Ecto neural progenitor cell (in vitro differentiated cells): ENCODE measurements at places on chromosomes 11 and 22.

DNA sequence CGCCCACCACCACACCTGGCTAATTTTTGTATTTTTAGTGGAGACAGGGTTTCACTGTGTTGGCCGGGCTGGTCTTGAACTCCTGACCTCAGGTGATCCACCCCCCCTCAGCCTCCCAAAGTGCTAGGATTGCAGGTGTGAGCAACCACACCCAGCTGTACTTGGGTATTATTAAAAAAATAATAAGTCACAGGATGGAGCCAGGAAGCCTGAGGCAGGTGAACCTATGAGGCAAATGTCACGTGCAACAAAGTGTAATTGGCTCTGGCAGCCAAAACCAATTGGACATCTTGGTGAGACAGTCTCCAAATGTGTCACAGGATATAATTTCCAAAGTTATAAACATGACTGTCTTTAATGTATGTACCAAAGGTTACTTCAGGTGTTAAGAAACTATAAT is 24.0 kb upstream of the MALAT1 start:
- DNase-seq: no peak

- DNase-seq: no peak
Observed at GRCh38 chr11:113697756-113698407, 8.2 kb downstream of the TMPRSS5 start.

DNA sequence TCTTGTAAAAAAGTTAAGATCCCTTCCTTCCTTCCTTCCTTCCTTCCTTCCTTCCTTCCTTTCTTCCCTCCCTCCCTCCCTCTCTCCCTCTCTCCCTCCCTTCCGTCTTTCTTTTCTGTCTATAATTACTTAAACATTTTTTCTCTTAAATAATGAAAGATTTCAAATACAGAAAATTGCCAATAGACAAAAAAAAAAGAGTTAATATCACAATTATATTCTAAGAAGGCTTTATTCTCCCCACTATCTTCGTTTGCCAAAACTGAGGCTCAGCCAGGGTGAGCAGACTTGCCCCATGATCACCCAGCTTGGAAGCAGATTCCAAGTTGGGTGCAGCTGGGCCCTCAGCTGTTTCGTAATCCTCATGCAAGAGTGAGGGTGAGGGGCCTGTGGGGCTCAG is 327 bp upstream of the CACNA1I start:
- no peak for DNase-seq

DNA sequence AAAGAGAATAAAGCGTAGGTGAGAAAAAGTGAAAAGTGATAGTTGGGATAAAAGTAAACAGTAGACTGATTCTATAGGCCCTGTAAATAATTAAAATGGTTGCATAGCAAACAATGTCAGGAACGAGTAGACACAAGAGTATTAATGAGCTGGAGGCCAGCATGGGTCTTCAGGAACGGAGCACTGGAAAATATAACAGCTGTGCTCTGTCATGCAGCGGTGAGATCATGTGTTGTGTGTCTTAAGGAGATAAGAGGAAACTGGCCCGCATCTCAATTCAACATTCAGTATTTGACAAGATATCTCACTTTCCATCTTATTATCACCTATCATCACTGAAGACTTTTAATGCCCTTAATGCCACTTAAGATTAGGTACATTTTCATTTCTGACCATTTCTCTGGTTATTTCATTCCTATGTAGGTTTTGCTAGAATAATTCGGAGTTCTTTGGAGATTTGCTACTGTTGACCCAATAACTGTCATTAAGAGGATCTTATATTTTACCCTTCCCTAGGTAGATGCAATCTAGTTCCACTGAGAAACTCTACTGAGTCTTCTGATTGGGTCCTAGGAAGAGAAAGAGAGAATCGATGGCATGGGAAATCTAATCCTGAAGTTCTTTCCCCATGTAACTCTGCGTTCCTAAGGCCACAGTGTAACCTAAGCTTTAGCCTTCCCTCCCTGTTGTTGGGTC is 35.5 kb upstream of the VWA5A start:
- DNase-seq: no peak

GRCh38 chr11:5967708-5968107 is 586 bp downstream of the OR56A5 start:
- no peak for DNase-seq

DNA sequence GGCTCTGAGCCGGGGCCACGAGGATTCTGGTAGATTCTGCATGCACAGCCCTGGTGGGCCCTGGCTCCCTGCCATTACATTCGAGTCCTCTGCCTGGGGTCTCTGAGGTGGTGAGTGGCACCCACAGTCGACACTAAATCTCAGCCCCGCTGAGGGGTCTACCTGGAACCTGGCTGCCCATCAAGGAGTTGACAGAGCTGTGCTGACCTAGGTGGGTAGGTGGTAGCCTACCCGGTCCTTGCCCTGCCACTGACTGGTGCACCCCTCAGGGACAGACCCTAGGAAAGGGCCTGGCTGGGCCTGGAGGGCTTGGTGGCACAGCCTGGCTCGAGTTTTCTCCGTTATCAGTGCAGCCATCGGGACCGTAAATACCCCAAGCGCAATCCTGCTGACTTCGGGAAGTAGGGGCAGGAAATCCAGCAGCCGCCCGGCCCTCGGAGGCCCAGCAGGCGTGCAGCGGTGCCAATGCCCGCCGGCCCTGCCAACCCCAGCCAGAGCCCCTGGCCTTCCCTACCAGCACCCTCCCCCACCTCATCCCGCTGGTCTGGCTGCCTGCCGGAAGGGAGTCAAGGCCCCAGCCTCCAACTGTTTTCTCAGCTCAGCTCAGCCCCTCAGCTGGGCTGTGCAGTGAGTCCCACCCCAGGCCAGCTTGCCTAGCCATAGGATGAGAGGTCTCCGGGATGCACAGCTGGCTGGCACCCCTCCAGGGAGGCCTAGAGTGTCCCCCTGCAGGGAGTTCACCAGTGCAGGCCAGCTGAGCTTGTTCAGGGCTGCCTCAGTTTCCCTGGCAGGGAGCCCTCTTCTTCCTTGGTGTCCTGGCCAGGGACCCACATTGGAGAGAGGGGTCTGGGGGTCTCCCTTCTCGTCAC is 80.4 kb upstream of the KCNQ1OT1 start:
- DNase-seq: no peak

DNA sequence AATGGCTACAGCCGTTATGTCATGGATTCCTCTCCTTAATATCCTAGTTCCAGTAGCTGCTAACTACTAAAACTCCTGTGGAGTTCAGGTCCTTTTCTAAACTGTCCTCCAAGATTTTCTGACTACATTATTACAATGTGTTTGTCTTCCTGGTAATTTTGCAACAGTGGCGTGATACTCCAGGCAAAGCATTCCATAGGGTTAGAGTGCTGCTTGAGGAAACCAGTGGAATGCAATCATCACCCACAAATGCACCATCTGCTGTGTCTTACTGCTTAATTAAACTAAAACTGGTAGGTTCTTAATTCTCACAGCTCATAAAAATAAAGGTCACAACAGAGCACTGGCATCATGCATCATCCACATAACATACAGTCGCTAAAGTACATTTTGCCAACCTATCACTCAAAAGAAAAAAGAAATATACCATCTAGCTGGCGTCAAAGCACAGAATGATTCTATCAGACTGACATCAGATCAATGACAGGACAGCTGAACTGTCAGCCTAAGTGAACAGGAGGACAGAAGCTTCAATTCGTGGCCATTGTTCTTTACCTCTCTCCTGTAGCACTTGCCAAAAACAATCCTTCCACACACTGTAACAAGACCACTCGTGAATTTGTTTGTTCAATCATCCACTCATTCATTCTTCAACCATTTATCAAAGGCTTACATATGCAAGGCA is 182.5 kb downstream of the CADM1 start:
- no peak for DNase-seq

DNA sequence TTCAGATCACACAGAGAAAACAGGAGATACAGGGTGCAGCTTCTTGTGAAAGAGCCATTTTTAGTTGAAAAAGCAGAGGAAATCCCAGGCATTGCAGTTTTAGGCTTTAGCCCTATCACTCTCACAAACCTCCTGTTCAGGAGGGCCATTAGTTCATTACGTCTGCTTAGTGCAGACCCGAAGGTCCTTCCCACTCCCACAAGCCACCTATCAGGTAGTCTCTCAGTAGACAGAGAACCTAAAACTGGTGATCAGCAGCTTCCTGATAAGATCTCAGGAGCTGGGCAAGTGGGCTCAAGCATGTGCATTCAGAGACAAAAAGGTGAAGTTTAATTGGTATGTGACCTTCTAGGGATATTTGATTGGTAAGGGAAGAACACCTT is 4.3 kb downstream of the GLYAT start:
- DNase-seq: no peak

DNA sequence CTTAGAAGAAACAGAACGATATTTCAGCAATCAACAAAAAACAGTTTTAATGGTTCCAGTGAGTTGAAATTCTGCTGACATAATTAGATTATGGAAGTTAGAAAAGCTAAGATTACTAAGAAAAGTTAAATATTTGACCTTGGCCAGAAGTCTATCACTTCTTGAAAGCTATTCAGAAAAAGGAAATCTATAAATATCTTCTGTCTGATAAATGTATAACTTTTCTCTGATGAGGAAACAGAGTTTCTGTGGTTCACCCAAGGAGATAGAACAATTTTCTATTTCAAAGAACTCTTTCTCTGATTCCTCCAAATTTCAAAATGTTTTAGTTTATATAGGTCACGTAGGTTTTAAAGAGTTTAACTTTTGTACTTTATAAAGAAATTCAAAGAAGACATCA is 438.4 kb upstream of the CHORDC1 start:
- no peak for DNase-seq

DNA sequence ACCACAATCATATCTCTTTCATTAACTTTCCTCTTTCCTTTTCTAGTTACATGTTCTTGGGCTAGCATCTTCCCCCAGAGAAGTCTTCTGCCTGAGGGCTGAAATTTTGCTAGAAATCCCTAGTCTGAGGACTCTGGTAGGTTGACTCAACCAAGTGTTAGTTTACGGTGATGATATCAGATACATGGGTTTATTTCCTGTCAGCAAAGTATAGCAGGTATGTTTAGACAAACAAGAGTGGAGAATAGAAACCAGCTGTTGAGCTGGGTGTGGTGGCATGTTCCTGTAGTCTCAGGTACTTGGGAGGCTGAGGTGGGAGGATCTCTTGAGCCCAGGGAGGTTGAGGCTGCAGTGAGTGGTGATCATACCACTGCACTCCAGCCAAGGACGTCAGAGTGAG is 11.2 kb downstream of the FOLR1 start:
- DNase-seq: no peak

- peak; percentile 54 for DNase-seq
Observed at GRCh38 chr11:103338621-103339484, 229.6 kb downstream of the DYNC2H1 start.

DNA sequence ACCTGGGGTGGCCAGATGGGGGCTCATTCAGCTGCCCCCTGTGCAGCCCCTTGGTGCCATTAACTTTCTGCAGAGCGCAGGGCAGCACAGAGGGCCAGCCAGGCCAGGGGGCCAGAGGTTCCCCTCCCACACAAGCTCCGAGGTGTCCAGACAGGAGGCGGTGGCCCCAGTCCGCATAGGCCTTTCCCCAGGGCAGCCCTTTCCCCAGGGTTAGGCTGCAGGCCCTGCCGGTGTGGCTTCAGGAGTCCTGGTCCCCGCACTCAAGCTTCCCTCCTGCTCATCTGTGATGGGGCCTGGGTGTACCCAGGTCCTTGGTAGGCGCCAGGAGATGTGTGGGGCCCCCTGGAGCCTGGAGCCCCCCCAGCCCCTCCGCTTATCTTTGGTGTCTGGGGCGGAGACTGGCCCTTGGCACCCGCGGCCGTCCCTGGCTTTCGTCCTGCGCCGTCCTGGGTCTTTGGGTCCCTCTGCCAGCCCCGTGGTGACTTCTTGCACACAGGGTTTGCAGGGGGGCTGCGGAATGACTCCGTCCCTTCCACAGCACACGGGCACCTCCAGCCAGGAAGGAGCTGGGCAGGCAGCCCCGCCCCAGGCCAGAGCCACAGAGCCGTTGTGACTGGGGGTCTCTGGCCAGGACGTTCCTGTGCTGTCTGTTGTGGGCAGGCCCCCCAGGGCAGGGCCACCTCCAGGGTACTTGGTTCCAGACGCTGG is 8.9 kb downstream of the BRSK2 start:
- DNase-seq: no peak

DNA sequence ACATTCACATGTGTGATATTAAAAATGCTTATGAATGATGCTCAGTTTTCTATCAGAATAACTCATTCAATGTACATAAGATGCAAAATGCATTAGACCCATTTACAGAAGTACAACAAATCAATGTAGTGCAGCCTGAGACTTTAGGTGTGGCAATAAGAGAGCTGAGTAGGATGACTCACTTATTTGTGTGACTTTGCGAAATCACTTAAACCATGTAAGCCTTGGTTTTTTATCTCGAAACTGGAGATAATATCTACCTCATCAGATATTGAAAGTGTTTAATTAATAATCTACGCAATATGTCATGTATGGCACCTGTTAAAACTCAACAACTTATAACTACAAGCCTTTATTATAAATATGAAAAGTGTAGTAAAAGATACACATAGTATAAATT is 105.7 kb upstream of the LUZP2 start:
- no peak for DNase-seq

GRCh38 chr11:132892876-132893275 is 639.4 kb downstream of the OPCML start:
- no peak for DNase-seq

- no peak for DNase-seq
Observed at GRCh38 chr22:47126344-47126811, 363.9 kb downstream of the TBC1D22A start.

DNA sequence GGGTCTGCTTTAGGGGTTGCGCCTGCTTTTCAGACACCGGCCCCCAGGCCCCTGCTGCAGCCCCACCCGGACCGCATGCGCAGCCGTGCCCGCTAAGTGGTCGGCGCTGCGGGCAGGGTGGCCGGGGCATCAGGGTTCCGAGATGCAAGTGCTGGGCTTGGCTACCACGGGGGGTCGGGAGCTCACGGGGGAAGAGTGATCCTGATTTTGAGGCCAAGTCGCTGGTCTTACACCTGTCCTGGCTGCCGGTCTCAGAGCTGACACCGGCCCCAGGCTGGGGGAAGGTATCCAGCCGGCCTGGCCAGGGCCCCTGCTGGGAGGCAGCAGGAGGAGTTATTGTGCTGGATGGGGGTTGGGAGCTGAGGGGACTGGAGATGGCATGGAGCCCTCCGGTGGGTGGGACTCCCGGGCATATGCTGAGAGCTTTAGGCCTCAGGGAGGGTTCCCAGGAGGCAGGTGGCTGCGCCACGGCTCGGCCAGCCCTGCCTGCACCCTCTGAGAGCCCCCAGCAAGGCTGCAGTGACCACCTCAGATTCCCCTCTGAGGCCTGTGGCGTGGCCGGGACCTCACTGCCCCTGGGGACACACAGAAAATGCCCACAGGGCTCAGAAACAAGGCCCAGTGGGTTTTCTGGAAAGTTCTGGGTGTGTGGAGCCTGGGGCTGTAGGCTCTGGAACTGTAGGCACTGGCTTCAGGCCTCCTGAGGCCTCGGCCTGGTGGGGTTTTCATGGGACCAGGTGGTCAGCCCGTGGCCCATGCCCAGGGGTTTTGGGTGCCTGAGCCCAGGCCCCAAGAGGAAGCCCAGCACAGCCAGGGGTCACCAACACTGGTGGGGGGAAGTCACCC is 4.4 kb upstream of the MUC5AC start:
- DNase-seq: peak; percentile 46
